ENCODE measurements at places on chromosomes 13 and 19.
A peak's percentile ranks its signal among the peaks of the same experiment; 100 is the strongest.

DNA sequence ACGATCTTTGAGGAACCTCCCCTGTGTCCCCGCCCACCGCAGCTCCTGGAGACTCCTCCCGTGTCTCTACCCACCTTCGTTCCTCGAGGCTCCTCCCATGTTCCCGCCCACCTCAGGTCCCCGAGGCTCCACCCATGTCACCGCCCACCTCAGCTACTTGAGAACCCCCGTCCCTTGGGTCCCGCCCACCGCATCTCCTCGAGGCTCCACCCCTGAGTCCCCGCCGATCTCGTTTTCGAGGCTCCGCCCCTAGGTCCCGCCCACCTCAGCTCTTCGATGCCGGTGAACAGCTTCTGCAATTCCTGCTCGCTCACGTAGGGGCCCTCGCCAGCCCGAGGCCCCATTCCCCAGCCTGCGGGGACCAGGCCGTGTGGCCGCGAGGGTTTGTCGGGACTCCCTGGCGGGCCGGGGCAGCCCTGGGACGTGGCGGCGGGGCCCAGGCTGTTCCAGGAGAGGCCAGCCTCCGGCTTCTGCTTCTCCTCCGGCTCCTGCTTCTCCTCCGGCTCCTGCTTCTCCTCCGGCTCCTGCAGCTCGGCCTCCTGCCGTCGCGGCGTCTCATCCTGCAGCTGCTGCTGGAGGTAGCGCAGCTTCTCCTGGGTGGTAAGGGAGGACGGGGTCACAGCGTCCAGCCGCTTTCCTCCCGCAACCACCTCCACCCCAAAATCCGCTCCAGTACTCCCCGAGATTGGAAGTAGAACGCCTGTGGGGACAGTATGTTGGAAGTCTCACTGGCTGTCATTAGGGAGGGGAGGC is 16.7 kb downstream of the TSKS start:
- peak; percentile 14 for DNase-seq

GRCh38 chr19:19179548-19180441 is 9.7 kb upstream of the MEF2B start:
- no peak for DNase-seq

DNA sequence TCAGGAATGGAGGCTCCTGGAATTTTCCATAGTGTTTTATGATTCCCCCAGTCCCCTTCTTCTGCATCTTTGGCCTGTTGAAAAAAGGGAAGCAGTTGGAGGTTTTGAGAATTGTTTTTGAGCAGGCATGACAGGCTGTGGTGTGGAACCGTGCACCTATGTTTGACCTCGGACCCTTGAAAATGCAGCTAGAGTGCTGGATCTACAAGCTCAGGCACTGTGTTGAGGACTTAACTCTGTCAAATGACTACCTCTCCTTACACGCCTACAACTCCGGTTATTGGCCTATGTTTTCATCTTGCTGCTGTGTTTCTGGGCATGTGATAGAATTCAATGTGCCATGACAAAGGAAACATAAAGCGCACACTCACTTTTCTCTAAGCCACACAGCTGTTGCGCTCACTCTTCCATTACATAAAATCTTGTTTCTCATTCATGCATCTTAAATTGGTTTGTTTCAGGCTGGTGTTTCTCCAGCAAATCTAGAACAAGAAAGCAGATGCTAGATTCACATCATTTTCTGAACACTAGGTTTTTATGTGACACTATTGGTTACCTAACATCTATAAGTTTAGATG is 616.6 kb downstream of the FGF9 start:
- no peak for DNase-seq

DNA sequence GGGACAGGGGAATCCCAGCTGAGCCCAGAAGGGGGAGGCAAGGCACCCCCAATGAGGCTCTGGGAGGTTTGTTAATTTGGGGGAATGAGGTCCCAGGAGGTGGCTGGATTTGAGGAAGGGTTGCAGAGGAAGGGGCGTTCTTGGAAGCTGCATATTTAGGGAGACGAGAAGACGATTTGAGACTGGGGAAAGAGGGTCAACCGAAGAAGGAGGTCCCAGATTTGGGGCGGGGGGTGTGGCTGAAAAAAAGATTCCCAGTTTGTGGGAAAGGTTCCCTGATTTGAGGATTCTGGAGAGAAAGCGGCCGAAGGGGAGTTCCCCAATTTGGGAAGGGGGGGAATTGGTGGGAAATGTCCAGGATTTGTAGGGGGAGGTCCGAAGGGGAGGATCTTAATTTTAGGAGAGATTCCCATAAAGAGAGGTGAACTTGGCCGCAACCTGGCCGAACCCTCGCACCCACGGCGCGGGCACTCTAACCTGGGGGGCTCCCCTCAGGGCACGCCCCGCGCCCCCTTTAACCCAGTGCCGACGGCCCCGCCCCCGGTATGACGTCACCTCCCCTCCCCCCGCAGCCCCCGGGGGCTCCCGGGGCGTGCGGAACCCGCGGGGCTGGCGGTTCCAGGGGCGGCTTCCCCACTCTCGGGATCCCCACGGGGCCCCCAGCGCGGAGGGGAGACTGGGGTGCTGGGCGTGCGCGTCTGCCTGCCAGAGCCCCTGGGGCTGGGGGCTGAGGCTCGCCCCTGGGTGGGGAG is 1.2 kb downstream of the PTPRS start:
- no peak for DNase-seq

GRCh38 chr13:47215736-47216135 is 318.9 kb upstream of the HTR2A start:
- no peak for DNase-seq

GRCh38 chr19:49544154-49544553 is 16.4 kb downstream of the RCN3 start:
- DNase-seq = no peak

DNA sequence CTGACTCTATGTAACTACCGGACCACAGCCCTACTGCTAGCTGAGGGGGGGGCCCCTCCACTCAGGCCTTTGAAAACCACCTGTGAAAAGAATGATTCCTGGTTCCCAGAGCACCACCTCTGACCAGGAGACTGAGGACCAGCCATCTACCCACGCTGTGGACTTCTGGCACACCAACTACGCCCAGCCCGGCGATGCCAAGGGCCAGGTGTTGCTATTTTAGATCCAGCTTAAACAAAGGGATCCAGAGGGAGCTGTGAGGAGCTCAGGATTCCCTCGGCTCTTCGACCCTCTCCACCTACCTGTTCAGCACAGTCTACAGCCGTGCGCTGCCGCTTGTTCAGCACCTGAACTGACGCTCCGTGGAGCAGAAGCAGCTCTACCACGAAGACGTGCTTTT is 23.0 kb downstream of the PDCD5 start:
- no peak for DNase-seq

- no peak for DNase-seq
Measured at GRCh38 chr19:46271481-46272197, 25.2 kb upstream of the HIF3A start.

DNA sequence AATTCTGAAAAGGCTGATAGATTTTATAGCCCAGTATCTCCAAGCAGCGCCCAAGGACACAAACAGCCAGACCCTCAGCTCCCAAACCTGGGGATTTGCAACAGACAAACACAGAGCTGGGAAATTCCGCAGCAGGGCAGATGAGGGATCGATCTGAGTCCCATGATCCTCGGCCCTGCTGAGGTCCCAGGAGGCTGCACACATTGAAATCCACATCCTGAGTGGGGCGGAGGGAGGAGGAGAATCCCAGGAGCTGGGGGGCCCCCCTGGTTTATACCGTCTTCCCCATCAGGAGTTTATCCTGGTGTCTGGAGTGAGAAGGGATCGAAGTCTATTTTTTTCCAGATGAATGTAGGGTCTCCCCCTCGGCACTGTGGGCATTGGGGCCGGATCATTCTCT is 49.3 kb downstream of the GNG7 start:
- DNase-seq = no peak

- DNase-seq = no peak
Measured at GRCh38 chr13:73242515-73243015, 183.8 kb downstream of the KLF5 start.

- DNase-seq = no peak
Measured at GRCh38 chr13:100291624-100292023, 202.7 kb downstream of the PCCA start.

DNA sequence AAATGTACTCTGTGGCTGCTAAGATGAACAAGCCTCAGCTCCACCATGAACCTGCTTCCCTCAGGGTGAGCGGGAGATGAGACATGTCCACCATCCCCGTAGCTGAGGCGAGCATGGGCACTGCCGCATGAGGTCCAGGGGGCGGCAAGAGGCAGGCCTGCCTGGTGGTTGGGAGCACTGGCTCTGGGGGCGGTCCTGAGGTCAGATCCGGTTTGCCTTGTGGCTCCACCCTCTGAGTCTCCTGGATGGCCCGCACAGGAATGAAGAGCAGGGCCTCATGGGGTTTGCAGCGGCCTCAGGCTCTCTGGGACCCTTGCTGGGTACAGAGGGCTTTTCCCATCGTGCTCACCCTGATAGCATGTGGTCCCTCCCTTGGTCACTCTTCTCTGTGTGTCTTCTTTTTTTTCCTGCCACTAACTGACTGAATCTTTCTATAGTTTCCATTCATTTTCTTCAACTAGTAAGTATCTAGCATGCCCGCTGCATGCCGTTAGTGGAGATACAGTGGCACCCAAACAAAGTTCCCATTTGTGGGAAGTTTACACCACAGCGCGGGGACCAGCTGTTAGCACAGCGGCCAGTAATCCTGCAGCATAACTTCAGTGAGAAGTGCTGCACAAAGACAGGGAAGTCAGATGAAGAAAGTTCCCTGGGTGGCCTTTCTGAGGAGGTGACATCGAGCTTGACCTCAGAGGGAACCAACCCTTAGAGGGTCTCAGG is 37.3 kb downstream of the CAPN12 start:
- no peak for DNase-seq

All from activated CD8-positive, alpha-beta memory T cell treated with anti-CD3 and anti-CD28 coated beads for 1 hour (primary cell).